ENCODE measurements at places on chromosomes 2 and 18. TPM values are rescaled to one million over a fixed set of nuclear protein-coding genes. Genes with fewer than 3 reads are reported as not detected.
A peak's percentile ranks its signal among the peaks of the same experiment; 100 is the strongest.

- no peak for DNase-seq
These were observed 55.1 kb upstream of the SLC66A3 start for GRCh38 chr2:11100130-11100529.

DNA sequence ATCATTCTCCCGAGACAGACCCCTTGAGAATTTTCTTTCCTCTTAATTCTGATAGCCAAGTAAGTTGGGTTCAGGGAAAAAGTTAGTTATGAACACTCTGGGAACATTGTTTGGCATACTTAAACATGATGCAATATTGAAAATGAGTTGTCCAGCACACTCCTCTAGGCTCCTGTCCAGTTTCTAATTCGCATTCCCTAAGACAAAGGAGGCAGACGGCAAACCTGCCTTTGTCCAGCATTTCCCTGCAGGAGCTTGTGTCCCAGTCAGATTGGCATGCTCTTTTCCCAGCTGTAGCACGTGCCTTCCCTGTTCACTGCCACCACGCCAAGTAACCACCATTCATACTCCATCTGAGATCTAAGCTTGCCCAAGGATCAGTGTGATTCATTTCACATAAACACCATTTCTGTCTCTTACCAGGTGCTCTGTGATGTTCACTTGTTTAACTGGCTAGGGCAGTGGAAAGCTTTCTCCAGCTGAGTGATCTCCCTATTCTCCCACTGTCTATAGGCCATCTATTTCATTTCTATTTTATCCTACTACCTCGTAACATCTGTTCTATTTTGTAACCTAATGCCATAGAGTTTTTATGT is 150.0 kb upstream of the EPB41L3 start:
- DNase-seq = no peak

DNA sequence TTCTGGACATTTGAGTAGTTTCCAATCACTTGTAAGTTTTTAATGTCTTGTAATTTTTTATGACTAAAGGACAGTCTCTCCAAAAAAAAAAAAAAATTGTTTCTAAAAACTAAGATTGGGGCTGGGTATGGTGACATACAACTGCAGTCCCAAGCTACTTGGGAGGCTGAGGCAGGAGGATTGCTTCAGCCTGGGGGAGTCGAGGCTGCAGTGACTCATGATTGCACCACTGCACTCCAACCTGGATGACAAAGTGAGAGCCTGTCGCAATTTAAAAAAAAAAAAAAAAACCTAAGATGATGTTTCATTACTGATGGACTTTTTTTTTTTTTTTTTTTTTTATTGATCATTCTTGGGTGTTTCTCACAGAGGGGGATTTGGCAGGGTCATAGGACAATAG is 34.4 kb upstream of the PKDCC start:
- DNase-seq = no peak

DNA sequence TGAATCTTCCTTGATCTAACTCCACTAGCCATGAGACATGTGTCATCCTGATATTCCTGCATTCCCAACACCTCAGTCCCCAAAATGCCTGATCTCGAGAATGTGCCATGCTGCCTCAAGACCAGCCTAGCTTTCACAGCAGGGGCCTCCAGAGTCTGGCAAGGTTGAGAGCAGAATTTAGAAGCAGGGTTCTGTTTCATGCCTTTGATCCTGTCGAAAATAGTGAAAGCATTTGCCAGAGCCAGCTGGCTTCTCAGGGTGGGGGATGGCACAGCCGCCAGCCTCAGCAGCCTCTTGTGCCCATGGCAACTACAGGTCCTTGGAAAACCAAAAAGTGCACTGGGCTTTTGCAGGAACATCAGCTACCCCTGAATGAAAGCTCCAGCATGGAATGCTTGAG is 143.5 kb downstream of the RTN4 start:
- DNase-seq = no peak

- DNase-seq = no peak
These were observed at the start of gene ECEL1 for GRCh38 chr2:232487385-232488096. Gene ECEL1, minus strand, starts transcription at chr2:232487834. Its CDS starts 1,181 bp downstream, at chr2:232486653.

- no peak for DNase-seq
These were observed 23.1 kb upstream of the TNFAIP6 start for GRCh38 chr2:151334082-151334815.

DNA sequence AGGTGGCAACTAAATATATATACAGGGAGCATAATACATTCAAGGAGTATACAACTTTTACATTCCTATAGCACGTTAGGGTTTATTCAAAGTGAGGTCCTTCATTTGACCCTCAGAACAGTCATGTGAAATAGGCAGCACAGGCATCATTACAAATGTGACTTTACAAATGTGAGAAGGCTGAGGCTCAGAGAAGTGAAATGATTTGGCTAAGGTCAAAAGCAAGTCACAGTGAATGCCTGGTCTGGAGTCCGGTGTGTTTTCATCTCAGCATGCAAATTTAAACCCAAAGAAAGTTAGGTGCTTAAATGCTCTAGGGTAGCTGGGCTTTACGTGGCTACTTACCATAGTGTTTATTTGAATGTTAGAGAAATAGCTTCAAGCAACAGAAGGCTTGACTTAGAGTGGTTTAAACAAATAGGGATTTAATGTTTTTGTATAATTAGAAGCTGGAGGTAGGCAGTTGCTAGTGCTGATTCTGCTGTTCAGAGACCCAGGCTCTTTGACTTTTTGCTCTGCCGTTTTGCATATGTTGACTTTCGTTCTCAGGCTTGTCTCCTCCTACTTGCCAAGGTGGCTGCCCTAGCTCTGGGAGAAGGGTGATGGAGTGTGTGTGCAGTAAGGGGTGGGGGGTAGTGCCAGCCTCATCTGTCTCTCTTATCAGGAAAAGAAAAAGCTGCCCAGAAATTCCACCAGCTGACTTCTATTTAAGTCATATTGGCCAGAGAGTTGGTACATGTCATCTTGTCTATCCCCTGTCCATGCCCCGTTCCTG is 89.2 kb downstream of the PLCL1 start:
- DNase-seq = peak; percentile 27

GRCh38 chr2:184372484-184372883 is 225.8 kb upstream of the ZNF804A start:
- no peak for DNase-seq

NETO1 gene
- 1.6 TPM for total RNA-seq

DNA sequence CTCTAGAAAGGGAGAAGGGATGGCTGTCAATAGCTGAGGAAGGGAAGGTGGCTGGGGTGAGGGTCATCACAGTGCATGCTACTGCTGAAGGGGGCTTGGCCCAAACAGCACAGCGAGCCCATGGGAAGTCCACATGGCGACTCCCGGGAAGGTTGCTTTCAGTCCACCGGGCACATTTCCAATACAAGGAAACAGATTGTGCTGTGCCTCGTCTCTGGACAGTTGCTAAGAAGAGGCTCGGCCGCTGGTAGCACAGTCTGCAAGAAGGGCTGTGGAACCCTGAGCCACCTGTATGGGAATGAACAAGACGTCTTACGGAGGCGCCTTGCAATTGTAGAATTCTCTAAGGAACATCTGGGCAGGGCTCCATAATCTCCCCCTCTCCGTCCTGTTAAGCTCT is 123.1 kb downstream of the CELF4 start:
- no peak for DNase-seq

DNA sequence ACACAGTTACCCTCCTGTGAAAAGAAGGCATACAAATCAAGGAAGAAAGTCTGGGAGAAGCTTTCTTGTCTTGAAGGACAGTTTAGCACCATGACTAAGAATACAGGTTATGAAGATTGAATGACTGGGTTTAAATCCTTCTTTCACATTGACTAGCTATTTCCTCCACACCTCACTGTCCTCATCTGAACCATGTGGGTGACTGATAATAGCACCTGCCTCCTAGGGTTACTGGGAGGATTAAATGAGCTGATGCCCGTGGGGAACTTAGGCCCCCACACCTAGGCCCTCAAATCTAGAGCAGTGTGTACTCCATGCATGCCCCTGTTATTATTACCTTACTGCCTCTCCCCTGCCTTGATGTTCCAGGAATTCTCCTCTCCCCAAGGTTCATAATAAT is 202.9 kb downstream of the FBXO15 start:
- DNase-seq = no peak

SIX3 gene
- total RNA-seq = not detected

GRCh38 chr2:141611-142010 is 95.3 kb upstream of the FAM110C start:
- DNase-seq = no peak

GALNT5 gene
- 0.59 TPM for total RNA-seq

GRCh38 chr2:172455121-172455515 is 27.7 kb downstream of the ITGA6 start:
- DNase-seq = no peak

- no peak for DNase-seq
These were observed 71.6 kb downstream of the BOLA3 start for GRCh38 chr2:74076074-74076470.

- DNase-seq = no peak
These were observed 8.4 kb upstream of the PLEK start for GRCh38 chr2:68356599-68357239.

DNA sequence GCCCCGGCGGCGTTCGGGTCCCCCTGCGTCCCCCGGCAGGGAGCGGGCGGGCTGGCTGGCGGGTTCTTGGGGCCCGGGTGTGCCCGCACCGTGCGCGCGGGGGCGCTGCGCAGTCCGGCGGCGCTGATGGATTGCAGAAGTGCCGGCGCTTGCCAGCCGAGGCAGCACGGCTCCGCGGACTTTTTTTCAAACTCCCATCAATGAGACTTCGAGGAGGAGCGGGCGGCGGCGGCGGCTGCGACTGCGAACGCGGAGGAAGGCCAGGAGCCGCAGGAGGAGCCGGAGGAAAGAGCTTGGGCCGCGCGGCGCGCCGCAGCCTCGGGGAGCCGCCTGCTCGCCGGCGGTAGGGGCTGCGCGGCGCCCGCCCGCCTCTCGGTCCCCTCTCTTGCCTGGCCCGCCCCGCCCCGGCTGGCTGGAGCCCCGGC is at the start of gene GLI2:
TSS of gene GLI2 (plus strand) at position 123 of the 425 bp plus-strand sequence. CDS start 61,453 bp downstream, outside the sequence.
- peak; percentile 79 for DNase-seq

GRCh38 chr18:41311571-41312547 is 643.2 kb upstream of the PIK3C3 start:
- DNase-seq = no peak

ZRANB3 gene
- total RNA-seq = 2.8 TPM

ABCB11 gene
- 0.37 TPM for total RNA-seq

DNA sequence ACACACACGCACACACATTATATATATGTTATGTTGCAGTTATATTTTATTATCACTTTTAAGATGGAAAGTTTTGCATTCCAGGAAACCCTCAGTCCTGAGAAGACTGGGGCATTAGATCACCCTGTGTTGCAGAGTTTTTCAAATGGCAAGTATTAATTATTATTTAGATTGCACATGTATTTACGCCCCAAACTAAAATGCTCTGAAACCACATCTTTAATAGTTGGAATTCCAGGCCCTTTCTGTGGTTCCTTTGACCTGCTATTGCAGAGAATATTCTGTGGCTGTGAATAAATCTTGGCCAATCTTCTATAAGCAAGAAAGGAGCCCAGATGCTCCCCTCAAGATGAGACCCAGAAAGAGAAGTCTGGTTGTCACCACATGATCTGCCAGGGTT is 427.0 kb upstream of the TNP1 start:
- DNase-seq = no peak

GRCh38 chr2:129369437-129369836 is 610.0 kb upstream of the RAB6C start:
- no peak for DNase-seq

GRCh38 chr2:79980816-79981215 is 323.7 kb downstream of the LRRTM1 start:
- no peak for DNase-seq

GKN2 gene
- not detected for total RNA-seq

DNA sequence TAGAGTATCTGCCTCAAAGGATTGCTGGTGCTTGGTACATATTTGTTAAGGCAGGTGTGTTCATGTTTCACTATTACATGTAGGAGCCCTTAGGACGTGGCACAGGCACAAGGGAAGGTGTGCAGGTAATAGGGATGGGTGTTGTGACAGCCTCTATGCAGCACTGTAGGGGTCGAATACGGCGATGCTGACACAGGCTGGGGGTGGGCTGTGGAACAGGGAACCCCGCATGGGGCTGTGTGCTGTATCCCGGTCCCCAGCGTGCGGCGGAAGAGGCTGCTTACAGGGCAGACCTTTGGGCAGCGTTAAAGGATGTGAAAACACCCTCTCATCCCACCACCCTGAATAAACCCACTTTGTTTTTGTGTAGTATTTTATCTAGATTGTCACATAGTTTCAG is 21.5 kb downstream of the B3GNT2 start:
- DNase-seq = no peak

DNA sequence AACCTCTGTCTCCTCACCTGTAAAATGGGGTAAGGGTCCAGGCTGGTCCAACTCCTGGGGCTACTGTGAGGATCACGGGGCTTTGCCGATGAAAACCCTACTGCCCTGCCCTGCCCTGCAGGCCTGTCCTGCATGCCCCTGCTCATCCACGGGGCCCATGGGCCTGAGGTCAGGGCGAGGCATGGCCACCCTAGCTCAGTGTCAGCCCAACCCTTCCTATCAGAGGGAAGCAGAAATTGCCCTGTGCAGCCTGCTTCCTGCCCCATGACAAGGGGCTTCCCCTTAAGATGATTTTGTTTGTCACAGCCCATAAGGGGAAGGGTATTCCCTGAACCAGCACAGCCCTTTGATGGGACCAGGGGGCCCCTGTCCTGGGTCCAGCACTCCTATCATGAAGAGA is 353.6 kb upstream of the ID2 start:
- no peak for DNase-seq

GRCh38 chr18:61847164-61847791 is 45.5 kb downstream of the RNF152 start:
- no peak for DNase-seq

DNA sequence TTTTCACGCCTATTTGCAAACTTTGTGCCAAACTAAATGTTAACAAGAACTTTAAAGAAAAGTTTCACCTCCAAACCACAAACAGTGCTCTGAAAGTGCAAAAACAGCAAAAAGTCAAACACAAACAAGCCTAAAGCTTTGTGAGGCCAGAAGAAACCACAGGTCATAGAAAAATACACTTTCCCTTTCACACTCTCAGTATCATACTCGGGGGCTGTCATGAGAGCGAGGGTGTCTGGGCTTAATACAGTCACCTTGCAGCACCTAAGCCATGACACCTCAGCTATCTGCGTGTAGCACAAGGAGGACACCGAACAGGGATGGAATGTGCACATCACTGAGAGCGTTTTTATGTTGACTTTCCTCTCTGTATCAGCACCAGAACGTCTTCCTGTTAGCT is 26.6 kb upstream of the SEH1L start:
- DNase-seq = no peak

SCYGR8 gene
- not detected for total RNA-seq

CYP26B1 gene
- 8.5 TPM for total RNA-seq

DNA sequence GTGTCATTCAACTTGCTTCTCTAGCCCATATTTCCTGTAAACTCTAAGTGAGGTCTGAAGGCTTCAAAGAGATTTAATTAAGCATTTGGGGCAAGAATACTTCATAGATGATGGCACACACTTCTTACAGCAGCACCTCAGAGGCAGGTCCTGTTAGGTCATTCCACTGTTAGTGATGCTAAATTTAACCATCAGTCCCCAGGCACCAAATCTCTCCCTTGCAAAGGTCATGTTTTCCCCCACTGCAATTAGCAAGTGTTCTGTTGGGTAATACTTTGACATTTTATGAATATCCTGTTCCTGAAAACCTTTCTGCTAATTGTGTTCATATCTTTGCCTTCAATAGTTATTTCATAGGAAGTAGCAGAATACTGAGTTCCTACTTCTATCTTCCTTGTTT is 117.0 kb downstream of the STK39 start:
- DNase-seq = no peak

DUSP2 gene
- total RNA-seq = 2.4 TPM

FAM237A gene
- not detected for total RNA-seq

Data from left cardiac atrium (tissue), 4 donors.